ENCODE measurements at places on chromosomes 6 and 20. TPM values are rescaled to one million over a fixed set of nuclear protein-coding genes. Genes with fewer than 3 reads are reported as not detected.

DNA sequence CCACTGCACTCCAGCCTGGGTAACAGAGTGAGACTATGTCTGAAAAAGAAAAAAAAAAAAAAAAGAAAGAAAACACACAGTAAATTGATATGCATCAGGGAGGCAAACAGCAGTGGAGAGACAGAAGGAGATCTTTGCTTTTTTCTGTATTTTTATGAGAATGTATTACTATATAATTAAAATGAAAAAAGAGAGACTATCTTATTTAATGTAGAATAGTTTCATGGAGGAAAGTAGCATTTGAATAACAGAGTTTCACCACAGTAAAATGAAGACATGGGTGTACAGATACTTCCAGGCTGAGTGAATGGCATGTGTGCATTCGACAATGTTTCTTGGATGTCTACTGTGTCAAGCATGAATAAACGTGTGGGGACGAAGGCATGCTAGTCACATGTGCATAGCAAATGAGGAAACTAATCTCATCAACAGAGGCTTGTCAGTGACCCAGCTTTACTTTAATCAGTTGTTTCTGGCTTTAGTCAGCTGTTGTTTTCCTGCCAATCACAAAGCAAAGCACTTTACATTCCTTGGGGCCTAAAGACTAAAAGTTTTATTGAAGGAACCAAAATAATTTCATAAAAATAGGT, 55.5 kb upstream of the ARMH2 start:
- DNase-seq = no peak

GRCh38 chr6:36888654-36889481, 3.1 kb downstream of the C6orf89 start:
- no peak for DNase-seq

- DNase-seq = no peak
Observed at GRCh38 chr20:20318365-20319161, 49.3 kb upstream of the INSM1 start.

MRS2 gene
- total RNA-seq = 20.1 TPM

CPNE5 gene
- 0.42 TPM for total RNA-seq
